PC-9 (cell line): ENCODE measurements at places on chromosomes 6 and 20. TPM values are rescaled to one million over a fixed set of nuclear protein-coding genes. Genes with fewer than 3 reads are reported as not detected.

DNA sequence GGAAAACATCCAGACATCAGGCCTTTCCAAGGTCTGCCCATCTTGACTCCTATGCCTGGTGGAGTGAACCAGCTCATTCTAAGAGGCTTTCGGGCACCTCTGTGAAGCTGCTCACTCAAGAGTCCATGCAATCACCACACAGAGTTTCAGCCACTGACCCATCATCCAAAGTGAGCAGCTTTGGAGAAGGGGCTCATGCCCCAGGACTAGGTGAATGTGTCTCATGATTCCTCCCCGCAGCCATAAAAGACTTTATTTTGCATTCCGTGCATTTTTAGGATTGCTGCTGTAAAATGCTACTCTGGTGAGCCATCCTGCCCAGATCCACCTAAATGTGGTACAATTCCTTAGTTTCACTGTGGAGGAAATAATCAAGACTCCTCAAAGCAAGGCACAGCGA is 44.5 kb upstream of the EZR start:
- DNase-seq = no peak
- no peaks in the 10 kb centered on the region for H3K27me3 ChIP-seq
- peak overlapping the region; percentile 96 for H3K27ac ChIP-seq
- H3K4me1 ChIP-seq = peaks cover 74% of the 10 kb centered on the region
- H3K4me3 ChIP-seq = no peak overlapping the region
- H3K36me3 ChIP-seq = no peaks in the 10 kb centered on the region

FAM83B gene
- 10.1 and 15.6 TPM in 2 replicates for total RNA-seq

SLC16A10 gene
- total RNA-seq = 1.7 and 2.5 TPM in 2 replicates

TGM2 gene
- 286 and 333 TPM in 2 replicates for total RNA-seq

ENPP4 gene
- 6.2 and 7.1 TPM in 2 replicates for total RNA-seq

SLC24A3 gene
- not detected in 2 replicates for total RNA-seq
